ENCODE measurements at places on chromosomes 7 and 10.

DNA sequence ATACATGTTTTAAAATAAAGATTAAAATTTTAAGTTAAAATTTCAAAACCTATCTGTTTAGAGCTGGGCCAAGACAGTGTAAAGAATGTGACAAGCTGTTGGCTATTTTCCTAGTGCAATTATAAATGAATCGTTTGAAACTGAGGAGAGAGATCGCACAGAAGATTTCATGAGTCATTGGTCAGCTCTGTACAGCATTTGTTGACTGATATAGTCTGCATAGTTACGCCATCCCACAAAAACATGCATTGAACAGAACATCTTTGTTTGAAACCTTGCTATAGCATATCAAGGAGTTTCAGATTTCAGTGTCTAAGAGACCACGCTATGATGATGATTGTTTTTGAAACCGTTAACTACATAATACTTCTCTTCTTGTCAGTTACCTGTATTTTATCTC, 1.3 kb upstream of the C10orf67 start:
- peak; percentile 88 for DNase-seq

DNA sequence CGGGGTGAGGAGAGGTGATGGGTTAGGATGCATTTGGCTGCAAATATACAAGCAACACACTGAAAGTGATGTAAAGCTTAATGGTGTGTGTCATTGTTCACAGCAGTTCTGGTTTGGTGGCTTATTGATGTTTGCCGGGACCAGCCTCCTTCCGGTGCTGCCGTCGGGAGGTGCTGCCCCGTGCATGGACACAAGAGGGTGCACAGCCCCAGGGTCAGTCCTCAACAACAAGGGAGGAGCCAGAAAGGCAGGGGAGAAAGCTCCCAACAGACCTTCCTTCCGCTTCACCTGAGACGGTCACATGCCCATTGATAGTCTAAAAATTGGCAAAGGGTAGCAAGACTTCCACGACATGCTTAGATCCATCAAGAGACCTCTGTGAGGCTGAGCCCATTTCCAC, 9.5 kb downstream of the RNF32 start:
- no peak for DNase-seq

GRCh38 chr10:87585565-87586514, 73.8 kb upstream of the PAPSS2 start:
- DNase-seq, result peak; percentile 90

DNA sequence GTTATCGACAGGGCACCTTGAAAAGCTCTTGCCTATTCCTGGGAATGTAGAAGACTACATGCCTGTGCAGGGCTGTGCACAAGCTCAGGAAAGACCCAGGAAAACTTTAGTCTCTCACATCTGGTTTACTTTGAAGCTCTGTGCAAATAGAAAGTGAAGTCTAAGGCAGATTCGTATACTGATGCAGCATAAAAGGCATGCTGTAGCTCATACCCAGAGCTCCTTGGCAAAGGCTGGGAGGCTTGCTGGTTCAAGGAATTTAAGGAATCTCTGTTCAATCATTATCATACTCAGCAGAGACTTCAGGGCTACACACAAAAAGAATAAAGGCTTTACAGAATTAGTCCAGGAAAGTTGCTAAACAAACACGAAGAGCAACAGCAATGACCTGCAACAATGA, 192.0 kb downstream of the OTUD1 start:
- no peak for DNase-seq

- no peak for DNase-seq
Observed at GRCh38 chr7:146129296-146129695, 12.7 kb downstream of the CNTNAP2 start.

DNA sequence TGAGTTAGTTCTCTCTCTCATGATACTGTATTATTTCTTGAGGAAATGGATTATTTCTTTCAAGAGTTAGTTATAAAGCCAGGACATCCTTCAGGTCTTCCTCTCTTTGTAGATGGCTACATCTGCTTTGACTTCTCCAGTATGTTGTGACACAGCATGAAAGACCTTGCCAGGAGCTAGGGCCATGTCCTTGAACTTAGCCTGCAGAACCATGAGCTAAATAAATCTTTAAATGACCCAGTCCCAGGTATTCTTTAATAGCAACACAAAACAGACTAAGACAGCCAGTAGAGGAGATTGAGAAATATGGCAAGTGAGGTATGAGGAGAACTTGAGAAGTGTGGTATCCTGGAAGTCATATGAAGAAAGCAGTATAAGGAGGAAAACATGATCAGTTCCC, 214.9 kb upstream of the PPP1R3A start:
- DNase-seq, result no peak

Measured in A172 (cell line).